DMS153 (cell line): ENCODE measurements at places on chromosomes 2 and 18.

- DNase-seq: no peak
These were observed 22.1 kb downstream of the CIB4 start for GRCh38 chr2:26619096-26619495.

- no peak for DNase-seq
These were observed 155.3 kb upstream of the SIX3 start for GRCh38 chr2:44786045-44786816.

- no peak for DNase-seq
These were observed 456.0 kb upstream of the ZEB2 start for GRCh38 chr2:144975881-144976280.

DNA sequence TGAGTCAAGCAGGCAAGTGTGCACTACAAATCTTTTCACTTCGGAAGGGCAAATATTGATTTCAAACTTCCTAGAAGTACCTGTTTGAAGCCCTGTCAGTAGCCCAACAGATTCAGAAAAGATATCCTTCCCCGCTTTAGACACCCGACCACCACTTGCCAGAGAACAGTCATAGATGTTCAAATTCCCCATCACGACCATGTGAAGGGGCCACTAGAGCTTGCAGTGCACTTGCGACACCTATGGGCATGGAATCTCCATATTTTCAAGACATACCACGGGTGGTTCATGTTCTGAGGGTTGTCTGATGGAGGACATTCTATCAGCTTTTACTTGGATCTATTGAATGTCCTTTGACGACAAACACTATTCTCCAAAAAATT, 23.8 kb downstream of the GNLY start:
- DNase-seq: no peak

- no peak for DNase-seq
These were observed 1382.8 kb upstream of the CELF4 start for GRCh38 chr18:38948436-38948835.

GRCh38 chr2:150607390-150607811, 119.9 kb upstream of the RND3 start:
- no peak for DNase-seq

DNA sequence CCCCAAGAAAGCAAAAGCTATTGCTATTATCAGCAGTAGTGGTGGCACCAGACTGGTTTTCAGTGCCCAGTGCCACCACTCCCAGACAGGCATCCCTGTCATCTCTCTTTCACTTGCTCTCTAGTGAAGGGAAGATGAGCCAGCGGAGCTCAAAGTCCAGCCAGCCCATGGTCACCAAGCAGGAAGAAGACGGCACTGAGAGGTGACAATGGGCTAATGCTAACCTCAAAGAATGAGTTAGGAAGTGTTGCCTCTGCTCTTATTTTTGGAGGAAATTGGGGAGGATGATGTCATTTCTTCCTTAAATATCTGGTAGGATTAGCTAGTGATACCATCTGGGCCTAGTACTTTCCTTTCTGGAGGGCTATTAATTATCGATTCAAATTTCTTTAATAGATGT, 1.7 kb downstream of the SP140 start:
- no peak for DNase-seq

GRCh38 chr18:22001912-22002487, 167.4 kb upstream of the GATA6 start:
- no peak for DNase-seq
